ENCODE measurements at places on chromosomes 4 and X. TPM values are rescaled to one million over a fixed set of nuclear protein-coding genes. Genes with fewer than 3 reads are reported as not detected.

Gene CD38
- 89.6 TPM for total RNA-seq

DNA sequence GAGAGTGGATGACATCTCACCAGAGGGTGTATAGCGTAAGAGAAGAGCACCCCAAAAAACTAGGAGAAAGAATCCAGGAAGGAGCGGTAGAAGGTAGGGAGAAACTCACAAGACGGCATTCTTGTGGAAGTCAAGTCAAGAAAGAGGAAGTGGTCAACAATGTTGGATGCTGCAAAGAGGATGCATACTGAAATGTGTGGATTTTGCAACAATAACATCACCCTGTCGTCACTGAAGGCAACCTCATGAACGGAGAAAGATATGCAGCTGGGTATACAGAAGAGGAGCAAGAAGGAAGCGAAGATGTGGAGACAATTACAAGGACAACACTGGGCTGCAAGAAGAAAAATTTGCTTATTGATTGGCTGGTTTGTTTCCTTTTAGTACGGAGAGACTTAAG lies 11.4 kb upstream of the TAPT1 start:
- DNase-seq: no peak
- H3K27ac ChIP-seq: no peak overlapping the region
- no peaks in the 10 kb centered on the region for H3K4me1 ChIP-seq
- H3K4me3 ChIP-seq: no peak overlapping the region

GRCh38 chrX:77742788-77743476 lies 43.1 kb downstream of the ATRX start:
- H3K27me3 ChIP-seq: no peaks in the 10 kb centered on the region
- H3K36me3 ChIP-seq: peaks cover 3% of the 10 kb centered on the region
- peaks cover 22% of the 10 kb centered on the region for H3K4me1 ChIP-seq
- no peak overlapping the region for H3K4me3 ChIP-seq
- H3K27ac ChIP-seq: no peak overlapping the region

DNA sequence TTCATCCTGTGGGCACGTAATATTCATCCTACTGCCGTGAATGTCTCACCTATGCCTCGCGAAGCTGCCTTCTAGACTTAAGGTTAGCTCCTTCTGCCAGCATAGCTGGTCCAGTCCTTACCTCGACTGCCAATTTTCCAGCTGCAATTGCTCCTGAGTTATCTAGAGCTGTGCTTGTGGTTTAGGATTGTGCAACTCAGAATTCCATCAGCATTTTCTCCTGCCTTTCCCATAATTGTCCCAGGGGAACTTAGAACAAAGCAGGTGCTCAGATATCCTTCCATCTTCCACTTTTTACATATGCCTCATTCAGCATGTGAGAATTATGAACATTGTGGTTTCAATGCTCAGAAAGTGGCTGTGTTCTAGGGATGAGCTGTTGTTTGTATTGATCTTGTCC lies 131.4 kb upstream of the ADGRL3 start:
- no peak overlapping the region for H3K4me3 ChIP-seq
- no peaks in the 10 kb centered on the region for H3K4me1 ChIP-seq
- DNase-seq: no peak
- H3K36me3 ChIP-seq: no peaks in the 10 kb centered on the region

- DNase-seq: no peak
- H3K27ac ChIP-seq: no peak overlapping the region
- H3K4me1 ChIP-seq: no peaks in the 10 kb centered on the region
- H3K36me3 ChIP-seq: no peaks in the 10 kb centered on the region
- no peak overlapping the region for H3K4me3 ChIP-seq
- no peaks in the 10 kb centered on the region for H3K27me3 ChIP-seq
These were observed 257.4 kb upstream of the AGA start for GRCh38 chr4:177699365-177700213.

DNA sequence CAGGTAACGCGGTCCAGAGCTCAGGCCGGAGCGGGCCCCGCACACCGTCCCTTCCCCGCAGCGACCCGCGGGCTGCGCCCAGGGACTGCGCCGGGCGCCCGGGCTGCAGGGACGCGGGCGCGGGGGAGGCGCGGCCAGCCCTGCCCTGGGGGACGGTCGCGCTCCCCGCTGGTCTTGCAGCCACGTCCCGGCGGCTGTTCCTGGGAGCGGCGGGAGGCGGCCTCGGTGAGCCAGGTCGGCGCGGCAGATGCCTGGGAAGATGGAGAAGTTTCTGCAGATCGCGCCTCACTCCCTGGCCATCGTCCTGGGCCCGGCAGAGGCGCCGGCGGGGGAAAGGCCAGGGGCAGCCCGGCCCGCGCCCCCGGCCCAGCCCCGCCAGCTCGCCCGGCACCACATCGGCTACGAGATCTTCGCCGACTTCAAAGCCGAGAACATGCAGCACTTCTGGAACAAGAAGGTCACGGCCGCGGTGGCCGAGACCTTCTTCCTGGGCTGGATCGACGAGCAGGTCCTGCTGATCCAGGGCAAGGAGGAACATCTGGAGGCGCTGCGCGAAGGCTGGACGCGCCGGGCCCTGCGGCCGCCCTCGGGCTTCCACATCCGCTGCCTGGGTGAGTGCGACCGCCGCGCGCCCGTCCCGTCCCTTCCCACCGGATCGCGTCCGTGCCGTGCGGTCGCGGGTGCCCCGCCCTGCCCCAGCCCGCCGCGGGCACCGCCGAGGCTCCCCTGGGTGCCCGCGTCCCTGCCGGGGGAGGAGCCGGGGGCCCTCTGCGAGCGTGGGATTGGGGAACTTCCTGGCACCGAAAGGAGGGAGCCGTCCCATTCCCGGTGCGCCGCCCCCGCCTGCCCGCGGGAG lies 107.4 kb upstream of the STOX2 start:
- no peak overlapping the region for H3K27ac ChIP-seq
- peaks cover 7% of the 10 kb centered on the region for H3K4me1 ChIP-seq
- peak; percentile 68 for DNase-seq
- H3K36me3 ChIP-seq: no peaks in the 10 kb centered on the region
- H3K4me3 ChIP-seq: peak overlapping the region; percentile 41

DNA sequence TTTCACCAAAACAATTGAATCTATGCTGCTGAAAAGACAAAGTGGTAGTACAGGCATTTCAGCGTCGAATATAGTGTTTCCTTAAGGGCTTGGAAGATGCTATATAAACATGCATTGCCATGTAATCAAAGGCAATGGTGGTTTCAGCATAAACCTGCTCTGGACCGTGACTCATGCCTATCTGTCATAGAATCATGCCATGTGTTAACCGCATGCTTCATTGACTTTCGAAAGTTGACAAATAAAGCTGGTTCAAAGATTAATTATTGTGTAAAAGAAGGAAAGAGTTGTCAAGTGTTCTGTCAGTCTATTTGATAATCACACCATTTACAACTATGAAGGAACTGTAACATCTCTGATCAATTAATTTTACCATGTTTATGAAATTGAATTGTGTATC lies 83.2 kb downstream of the FUNDC1 start:
- H3K4me1 ChIP-seq: no peaks in the 10 kb centered on the region
- no peak overlapping the region for H3K27ac ChIP-seq
- DNase-seq: no peak
- no peaks in the 10 kb centered on the region for H3K36me3 ChIP-seq

All from activated CD4-positive, alpha-beta T cell treated with anti-CD3 and anti-CD28 coated beads, Interleukin-2, amount 10 ng/mL, durations not matched to agents 24 days and 14 days (primary cell).